ENCODE measurements at places on chromosomes 5 and 9.

- no peak for DNase-seq
Observed at GRCh38 chr5:135088911-135089310, 54.9 kb upstream of the PITX1 start.

DNA sequence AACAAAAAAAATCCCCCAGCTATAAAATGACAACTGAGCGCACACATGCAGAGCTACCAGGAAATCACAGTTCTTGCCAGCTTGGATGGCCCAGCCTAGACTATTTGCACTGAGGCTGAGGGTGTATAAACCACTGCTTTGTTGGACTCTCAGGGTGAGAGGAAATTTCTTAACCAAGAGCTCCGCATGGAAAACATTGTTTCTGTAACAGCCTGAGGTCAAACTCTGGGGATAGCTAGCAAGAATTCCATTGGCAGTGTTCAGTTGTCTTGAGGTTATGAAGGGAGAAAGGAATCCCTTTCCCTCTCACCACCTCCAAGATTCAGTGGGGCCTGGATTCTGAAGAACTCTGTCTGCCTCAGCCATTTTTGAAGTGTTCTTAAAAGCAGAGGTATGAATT, 360.0 kb downstream of the OSTF1 start:
- no peak for DNase-seq

- DNase-seq = peak; percentile 19
Observed at GRCh38 chr9:126636983-126637798, 23.5 kb downstream of the LMX1B start.

- no peak for DNase-seq
Observed at GRCh38 chr5:135309391-135310327, 89.4 kb downstream of the MACROH2A1 start.

GRCh38 chr9:76401580-76402354, 7.5 kb upstream of the RFK start:
- no peak for DNase-seq

- no peak for DNase-seq
Observed at GRCh38 chr9:556675-557074, 284.8 kb upstream of the DMRT1 start.

DNA sequence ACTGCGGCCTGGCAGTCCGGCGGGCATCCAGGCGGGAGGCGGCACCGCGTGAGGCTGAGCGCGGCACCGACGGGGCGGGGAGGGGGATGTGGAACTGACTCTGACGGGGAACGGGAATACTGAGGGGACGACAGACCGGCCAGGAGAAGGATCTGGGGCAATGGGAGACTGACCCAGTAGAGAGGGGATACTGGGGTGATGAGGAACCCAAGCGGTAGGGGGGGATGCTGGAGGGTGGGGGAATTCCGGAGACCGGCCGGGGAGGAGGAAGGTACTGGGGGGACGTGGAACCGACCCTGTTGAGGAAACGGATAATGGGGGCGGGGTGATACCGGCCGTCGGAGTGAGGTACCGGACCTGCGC, 423 bp downstream of the IPPK start:
- DNase-seq = no peak
